Psoas muscle (tissue), 8 donors: ENCODE measurements at places on chromosomes 2 and 18. TPM values are rescaled to one million over a fixed set of nuclear protein-coding genes. Genes with fewer than 3 reads are reported as not detected.

Gene ACYP2
- 79.2 TPM for total RNA-seq

Gene ALLC
- total RNA-seq: not detected

Gene THSD7B
- total RNA-seq: 0.67 TPM

Gene NMUR1
- total RNA-seq: not detected

Gene B4GALT6
- 8.5 TPM for total RNA-seq

DNA sequence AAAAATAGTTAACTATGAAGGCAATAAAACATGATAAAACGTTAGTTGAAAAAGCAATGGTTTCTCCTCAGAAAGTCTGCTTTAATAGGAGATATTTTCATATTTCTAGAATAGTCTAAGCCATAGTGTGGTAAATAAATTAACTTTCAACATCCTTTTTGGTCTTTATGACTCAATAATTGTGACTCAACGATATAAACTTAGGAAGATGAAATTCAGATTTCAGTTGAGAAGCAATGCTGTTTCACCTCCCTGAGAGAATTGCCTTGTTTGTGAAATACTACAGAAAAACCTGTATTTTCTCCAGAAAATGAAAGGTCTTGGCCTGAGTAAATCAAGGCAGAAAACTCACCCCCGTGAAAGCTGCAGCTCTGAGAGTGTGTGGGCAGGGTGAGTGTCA lies 166.9 kb downstream of the ETAA1 start:
- no peak for DNase-seq

- DNase-seq: no peak
Observed at GRCh38 chr2:241841181-241842066, 17.3 kb downstream of the PDCD1 start.

GRCh38 chr2:128715360-128715759 lies 396.7 kb upstream of the HS6ST1 start:
- DNase-seq: no peak

DNA sequence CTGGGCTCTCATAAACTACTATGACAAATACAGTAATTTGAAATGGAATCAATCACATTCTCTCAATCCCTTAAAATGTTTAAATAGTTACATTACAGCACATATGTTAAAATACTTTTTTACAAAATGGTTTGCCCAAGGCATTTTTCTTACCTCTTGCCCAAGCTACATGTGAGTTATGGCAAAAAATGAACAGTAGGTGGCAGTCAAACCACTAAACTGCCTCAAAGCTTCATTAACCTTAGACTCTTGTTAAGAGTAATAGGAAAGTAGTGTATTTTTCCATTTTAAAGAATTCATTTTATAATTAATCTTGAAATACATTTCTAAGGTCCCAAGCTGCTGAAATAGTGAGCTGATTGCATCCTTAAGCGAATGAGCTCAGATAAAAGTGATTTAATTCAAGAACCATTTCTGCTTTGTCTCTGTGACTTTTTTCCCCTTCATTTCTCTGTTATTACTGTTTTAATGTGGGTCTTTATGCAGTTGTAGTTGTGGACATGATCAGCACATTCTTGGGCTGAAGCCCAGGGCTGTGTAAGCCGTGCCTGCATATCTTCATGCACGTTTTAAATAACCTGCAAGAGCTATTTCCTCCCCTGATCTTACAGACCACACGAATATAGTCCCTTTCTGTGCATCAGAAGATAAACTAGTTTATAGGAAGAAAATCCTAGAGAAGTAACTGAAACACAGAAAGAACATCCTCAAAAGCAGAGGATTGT lies 311.8 kb downstream of the LNPK start:
- no peak for DNase-seq

DNA sequence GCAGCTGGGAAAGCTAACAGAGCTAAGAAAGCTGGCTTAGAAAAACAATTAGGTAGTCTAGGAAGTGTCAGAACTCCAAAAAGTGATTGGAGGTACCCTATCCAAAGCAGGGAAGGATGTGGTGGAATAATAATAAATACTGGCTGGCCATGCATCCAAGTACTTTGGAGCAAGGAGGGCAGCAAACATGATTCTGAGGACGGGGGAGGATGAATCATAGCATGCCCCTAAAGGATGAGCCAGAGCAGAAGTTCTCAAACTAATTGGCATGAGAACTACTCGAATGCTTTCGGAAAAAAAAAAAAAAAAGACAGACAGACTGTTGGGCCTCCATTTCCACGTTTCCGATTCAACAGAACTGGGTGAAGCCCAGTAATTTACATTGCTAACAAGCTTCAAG lies 2.4 kb downstream of the CWC22 start:
- DNase-seq: no peak

DNA sequence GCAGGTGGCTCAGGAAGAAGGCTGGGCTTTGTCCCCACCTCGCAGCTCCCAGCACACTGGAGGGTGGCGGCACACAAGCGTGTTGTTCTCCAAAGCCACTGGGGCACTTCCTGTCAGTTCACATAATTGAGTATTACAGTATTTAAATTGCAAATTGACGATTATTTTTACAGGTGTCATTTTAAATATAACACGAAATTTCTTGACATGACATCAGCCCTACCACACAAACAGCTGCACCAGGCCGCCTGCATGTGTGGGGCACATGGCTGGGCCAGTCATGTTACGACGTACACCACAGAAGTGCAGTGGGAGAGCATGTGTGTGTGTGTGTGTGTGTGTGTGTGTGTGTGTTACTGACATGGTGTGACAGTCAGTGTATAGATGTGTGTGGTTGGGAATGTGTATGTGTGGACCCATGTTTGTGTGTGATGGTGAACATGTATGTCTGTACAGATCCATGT lies 155.6 kb downstream of the TTC32 start:
- no peak for DNase-seq

- no peak for DNase-seq
Observed at GRCh38 chr2:20509770-20510490, 63.1 kb downstream of the RHOB start.

- peak; percentile 4 for DNase-seq
Observed at GRCh38 chr2:233448575-233448974, 94.3 kb downstream of the DGKD start.

DNA sequence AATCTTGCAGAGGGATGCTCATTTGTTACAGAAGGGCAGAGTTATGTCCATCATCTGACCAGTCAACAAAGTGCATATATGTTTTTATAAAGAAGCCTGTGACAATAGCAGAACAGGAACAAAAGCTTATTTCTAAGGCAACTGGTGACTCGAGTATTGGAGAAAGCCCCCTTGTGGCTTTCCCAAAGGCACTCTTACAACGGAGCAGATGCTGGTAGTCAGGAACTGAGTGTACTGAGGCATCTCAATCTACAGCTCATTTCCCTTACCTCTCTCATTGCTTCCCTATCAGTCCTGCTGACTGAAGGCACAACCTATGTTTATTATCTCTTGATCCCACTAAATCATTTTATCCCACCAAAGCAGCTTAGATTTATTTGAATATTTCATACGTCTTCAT lies 557.1 kb upstream of the CHAC2 start:
- no peak for DNase-seq

DNA sequence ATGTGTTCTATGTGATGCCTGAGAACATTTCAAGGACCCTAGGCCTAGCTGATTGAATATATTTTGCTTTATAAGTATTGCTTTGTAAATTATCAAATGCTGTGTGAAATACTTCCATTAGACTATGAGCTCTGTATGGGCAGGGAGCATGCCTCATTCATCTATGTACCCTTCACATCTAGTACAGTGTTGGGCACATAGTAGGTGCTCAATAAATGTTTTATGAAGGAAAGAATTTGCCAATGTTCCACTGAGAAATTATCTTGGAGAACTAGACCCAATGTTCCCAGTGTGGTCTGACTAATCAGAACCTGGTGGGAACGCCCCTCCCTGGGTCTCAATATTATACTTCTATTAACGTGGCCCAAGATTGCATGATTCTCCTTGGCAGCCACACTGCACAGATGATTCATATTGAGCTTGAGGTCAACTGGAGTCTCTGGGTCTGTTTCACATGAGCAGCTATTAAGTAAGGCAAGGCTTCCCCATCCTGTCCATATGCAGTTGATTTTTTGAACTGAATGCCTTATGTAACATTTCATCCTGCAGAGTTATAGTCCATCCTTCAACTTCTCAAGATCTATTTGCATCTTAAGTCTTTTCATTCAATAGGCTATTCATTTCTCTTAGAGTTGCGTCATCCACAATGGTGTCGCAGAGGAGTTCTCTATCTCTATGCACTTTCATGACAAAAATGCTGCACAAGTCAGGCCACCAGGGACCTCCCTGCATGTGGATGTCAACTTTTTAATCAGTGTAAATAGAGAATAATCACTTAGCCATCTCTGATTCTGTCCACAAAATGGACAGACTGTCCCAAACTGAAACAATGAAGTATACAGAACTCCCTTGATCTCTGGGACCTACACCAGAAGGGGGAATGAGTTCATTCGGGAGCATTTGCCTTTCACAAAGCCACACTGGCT lies 257.6 kb downstream of the CYP26B1 start:
- DNase-seq: peak; percentile 50

DNA sequence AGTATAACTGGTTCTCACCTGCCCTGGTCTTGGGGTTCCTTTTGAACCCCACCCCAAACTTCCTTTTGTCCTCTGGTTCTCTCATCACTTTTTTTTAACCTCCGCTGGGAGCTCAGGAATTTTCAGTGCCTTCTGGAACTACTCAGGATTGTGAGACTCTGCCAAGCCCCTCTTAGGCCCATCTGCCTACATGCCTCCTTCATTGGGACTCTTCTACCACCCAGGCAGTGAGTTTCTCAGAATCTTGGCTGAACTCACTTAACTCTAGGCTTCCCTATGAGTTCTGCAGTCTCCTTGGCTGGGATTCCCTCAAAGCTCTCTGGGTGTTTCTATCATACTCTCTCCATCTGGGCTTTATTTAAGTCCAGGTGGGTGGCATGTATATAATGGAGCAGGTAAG lies 86.3 kb downstream of the MDH1 start:
- DNase-seq: no peak

DNA sequence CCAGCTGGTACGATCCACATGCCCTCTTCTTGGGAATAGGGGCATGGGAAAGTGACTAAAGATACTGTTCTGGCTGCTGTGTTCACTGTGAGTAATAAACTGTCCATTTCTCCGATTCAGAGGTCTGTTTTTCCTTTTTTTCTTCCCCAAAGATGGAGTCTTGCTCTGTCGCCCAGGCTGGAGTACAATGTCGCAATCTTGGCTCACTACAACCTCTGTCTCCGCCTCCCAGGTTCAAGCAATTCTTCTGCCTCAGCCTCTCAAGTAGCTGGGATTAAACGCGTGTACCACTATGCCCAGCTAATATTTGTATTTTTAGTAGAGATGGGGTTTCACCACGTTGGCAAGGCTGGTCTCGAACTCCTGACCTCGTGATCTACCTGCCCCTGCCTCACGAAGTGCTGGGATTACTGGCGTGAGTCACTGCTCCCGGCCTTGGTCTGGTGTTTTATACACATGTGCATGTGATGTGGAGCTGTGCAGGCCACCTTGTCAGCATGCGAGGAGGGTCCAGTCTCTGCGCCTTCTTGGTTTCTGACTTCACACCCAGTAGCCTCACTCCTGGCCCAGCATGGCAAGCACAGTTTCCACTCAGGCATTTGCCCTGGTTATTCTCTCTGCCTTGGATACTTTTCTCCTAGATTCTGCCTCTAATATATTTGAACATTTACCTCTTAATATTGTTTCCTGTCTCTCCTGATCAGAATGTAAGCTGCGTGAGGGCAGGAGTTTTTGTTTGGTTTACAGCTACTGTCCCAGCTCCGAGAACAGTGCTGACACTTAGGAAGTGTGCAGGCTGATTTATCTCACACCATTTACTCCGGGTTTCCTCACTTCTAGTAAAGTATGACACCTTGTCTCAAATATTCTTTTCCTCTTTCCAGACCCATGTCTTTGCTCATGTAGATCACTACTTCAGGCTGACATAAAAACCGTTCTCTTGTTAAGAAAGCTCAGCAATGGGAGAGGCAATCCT lies 19.7 kb downstream of the PTPN18 start:
- DNase-seq: no peak

- DNase-seq: no peak
Observed at GRCh38 chr2:204650611-204651010, 105.3 kb downstream of the PARD3B start.

- DNase-seq: no peak
Observed at GRCh38 chr2:206728277-206729199, 10.3 kb upstream of the DYTN start.

DNA sequence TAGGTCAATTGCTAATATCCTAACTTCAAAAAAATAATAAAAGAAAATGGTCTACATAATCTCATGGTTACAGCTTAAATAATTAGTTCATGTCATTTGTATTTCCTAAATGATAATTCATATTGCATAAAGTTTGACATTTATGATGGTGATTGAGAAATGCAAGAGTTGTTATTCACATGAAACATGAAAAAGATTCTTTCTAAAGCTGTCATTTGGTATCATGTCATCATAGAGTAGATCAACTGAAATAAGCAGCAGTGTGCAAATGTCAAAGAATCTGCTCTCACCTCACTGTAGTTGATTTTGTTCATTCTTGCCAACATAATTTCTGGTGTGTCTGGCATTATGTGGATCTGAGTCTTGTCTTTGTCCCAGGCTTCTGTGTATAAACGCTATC lies 95.3 kb downstream of the NEB start:
- DNase-seq: no peak

DNA sequence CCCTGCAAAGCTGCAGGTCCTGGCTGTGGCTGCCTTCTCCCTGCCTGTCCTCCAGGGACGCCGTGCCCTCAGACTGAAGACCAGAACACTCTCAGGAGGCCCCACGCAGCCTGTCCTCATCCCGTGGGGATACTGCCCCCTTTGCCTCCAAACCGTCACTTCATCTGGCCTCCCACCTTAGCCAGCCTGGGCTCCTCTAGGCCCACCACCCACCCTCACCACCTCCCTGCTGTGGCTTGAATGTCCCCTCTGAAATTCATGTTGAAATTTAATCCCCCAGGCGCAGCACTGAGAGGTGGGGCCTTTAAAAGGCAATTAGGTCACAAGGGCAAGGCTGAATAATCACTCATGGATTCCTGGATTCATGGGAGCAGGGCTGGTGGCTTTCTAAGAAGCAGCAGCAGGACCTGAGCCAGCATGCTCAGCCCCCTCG lies 198.2 kb downstream of the SEPTIN10 start:
- DNase-seq: no peak

DNA sequence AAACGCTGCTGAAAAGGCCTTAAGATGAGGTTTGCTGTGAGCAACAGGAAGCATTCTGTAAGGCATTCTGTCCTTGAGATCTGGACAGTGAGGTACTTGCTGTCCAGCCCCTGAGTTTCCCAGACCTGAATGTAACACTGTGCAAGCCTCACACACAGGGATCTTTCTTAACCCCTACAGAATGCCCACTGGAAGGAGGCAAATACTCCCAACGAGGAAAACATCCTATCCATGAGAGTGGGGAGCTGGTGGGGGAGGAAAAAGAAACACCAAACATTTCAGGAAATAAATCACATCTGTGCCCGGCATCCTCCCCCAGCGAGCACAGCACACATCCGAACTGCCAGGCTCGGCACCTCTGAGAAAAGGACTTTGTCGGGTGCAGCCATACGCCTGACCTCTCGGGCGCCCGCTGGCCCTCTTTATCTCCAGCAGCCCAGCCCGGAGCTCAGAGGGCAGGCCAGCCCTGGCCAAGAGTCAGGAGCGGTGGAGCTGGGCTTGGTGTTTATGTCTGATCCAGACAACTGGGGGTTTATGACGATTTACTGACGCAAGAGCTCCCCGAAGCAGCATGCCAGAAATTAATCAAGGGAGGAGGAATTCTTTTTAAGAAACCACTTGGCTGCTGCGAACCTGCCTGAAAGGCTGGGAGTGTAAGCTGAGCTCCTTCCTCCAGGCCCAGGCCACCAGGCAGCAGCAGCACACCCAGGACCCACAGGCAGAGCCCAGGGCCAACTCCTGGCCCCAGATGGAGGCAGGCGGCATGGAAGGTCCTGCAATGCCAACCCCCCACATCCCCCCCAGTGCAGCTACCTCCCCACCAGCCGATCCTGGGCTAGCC lies 72.2 kb downstream of the HDAC4 start:
- DNase-seq: peak; percentile 84
